ENCODE measurements at places on chromosomes 4 and X.
A peak's percentile ranks its signal among the peaks of the same experiment; 100 is the strongest.

DNA sequence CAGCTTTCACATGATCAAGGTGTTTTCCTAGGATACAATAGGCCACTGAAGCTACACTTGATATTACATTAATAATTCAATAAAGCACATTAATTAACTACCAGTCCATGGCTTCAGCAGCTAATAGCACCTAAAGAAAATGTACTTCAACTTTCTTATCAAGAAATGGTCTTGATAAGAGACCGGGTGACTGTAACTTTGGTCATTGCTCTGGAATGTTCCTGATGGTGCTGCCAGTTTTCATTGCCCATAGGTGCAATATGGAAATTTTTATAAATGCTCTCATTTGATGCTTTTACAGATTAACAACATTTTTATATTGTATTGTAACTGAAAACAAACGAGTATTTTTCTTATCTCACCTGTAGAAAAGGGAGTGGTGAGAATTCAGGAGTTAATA, 165.4 kb downstream of the SHROOM3 start:
- DNase-seq: no peak

DNA sequence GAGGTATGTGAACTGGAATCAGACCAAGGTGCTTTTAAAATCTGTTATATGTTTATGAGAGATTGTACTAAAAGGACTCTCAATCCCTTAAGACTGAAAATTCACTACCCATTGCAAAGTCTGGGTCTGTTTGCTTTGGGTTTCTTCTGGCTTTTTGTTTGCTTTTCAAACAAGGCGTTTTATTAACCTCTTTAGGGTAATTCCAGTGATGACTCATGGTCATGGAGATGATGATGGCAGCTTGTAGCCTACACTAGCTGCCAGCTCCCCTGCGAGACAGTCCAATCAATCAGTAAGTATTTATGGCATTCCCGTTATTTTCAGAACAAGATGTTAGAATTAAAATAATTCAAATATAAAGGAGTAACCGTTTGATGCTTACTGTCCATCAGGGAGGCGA, 643.8 kb upstream of the FTHL17 start:
- DNase-seq: no peak

DNA sequence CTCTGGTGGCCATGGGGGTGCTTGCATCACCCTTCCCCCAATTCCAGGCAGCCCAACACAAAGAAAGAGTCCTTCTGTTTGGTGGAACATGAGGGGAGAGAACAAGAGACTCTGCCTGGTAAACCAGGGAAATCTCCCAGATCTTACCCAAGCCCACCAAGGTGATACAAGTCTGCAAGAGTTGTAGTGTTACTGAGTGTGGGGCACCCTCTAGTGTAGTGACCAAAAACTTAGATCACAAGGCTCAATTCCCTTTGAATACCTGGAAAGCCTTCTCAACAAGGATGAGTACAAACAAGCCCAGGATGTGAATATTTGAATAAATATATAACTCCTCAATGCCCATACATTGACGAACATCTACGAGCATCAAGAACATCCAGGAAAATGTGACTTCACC, 64.7 kb downstream of the IL13RA2 start:
- no peak for DNase-seq

- no peak for DNase-seq
These were observed 114.6 kb downstream of the CPZ start for GRCh38 chr4:8707045-8707781.

- DNase-seq: no peak
These were observed 127.6 kb upstream of the HCCS start for GRCh38 chrX:10983526-10983925.

DNA sequence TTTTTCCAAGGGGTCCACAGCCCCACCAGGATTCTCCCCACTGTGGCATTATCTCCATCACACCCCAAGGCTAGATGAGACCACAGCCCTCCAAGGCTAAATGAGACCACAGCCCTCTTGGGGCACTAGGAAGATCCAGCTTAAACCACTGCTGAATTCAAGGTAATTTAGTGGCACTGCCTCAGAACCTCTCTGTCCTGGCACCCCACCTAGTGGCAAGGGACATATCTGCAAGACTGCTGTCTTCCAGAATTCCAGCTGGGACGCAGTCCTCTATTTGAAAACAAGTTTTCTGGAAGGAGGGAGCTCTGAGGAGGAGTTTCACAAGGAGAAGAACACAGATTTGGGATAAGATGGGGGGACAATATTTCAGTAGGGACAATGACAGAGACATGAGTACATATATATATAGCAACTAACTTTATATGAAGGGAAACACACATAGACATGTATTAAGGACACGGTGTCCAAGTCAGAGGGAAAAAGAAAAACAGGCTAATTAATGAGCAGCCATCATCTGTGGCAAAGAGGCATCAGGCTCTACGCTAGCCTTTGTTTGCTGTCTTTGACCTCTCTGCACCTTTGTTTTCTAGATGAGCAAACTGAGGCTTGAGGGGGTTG, 9.3 kb downstream of the CETN2 start:
- no peak for DNase-seq

DNA sequence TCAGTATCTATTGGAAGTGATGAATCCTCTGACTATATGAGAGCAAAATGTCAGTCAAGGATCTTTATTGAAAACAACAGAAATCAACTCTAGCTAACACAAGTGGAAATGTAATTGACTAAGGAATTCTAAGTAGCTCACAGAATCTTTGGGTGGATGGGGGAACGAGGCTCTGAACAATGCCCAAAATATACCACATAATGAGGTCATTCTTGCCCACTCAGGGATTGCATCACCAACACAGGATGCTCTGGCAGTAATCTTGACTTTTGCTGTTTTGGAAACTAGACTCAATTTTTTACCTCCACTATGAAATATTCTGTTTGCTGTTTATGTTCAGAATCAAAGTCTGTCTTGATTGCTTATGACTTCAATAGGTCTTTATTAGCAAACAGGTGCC, 127.4 kb upstream of the UNC5C start:
- no peak for DNase-seq

GRCh38 chrX:154030266-154030665, 10.6 kb upstream of the IRAK1 start:
- DNase-seq: no peak

- DNase-seq: no peak
These were observed 101.2 kb upstream of the MYOZ2 start for GRCh38 chr4:119034276-119035008.

- no peak for DNase-seq
These were observed 215.9 kb downstream of the DMD start for GRCh38 chrX:32995427-32995826.

GRCh38 chr4:40492691-40493090, 137.0 kb downstream of the RBM47 start:
- DNase-seq: no peak

DNA sequence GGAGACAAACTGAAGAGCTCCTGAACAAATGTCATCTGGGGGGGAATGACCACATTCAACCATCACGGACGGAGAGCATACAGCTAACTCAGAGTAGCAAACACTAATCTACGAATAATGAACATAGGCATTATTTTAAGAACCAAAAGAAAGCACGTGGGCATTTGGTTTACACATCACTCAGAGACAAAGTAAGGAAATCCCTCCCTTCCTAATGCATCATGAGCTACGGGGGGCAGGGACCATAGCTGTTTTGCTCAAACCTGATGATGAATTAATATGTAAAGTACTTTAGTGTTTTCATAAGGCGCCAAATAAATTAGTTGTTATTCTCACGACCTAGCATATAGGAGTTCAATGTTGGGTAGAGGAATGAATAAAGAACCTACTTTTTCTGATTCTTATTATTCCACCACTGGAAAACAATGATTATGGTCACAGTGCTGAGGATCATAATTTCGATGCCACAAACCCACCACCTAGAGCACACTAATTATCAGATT, 11.7 kb upstream of the TMEM156 start:
- DNase-seq: peak; percentile 21

- no peak for DNase-seq
These were observed 467.0 kb downstream of the PCDH18 start for GRCh38 chr4:137065311-137065710.

DNA sequence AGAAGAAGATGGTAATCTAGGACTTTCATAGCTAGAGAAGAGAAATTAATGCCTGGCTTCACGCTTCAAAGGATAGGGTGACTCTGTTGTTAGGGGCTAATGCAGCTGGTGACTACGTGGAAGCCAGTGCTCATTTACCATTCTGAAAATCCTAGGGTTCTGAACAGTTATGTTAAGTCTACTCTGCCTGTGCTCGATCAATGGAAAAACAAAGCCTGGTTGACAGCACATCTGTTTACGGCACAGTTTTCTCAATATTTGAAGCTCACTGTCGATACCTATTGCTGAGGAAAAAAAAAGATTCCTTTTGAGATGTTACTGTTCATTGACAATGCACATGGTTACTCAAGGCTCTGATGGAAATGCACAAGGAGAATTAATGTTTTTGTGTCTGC, 182.6 kb upstream of the NUDT6 start:
- no peak for DNase-seq

GRCh38 chrX:133213117-133213516, 5.0 kb downstream of the TFDP3 start:
- no peak for DNase-seq

DNA sequence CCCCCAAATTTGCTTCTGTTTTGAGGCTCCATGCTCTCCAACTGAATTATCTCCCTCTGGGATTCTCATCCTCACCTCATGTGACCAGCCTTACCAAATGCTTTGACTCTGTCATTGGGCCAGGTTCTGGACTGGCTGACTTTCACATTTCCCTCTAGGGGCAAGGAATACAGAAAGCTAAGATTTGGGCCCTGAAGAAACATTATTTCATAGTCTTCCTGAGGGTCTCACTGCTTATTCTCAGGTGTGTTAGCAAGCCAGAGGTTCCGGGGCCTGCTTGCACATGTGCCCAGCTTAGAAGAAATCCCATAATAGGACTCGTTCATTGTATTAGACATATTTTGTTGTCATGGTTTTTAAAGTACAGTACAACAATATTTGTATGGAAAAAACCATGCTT, 62.6 kb upstream of the TEX13D start:
- no peak for DNase-seq

- DNase-seq: no peak
These were observed 13.5 kb upstream of the NONO start for GRCh38 chrX:71269801-71270395.

DNA sequence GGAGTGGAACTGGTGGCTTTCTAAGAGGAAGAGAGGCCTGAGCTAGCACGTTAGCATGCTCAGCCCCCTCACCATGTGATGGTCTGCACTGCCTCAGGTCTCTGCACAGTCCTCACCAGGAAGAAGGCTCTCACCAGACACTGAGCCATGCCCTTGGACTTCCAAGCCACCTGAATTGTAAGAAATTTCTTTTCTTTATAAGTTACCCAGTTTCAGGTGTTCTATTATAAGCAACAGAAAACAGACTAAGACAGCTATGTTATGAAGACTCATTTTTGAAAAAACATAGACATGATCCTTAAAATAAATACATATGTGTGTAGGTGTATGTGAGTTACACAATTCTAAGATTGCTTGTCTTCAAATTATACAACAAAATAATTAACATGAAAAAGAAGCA, 74.7 kb downstream of the CEP44 start:
- DNase-seq: no peak

- no peak for DNase-seq
These were observed 393.6 kb downstream of the PDGFC start for GRCh38 chr4:156578005-156578404.

DNA sequence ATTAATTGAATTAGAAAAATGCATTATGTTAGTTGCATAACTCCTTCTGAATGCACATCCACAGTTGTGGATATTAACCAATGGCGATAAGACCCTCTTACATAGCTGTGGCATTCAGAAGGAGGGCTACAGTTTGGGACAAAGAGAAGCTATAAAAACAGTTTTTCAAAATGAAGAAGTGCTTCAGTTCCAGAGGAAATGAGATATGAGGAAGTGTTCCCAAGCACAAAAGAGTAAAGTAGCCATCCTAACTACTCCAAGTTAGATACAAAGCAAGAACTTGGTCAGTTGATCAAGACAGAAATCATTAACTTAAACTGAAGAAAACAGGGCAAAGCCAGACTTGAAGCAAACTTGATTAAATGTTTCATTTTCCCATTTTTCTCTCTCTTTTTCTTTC, 17.2 kb upstream of the ADGRL3 start:
- no peak for DNase-seq

- DNase-seq: no peak
These were observed 51.2 kb downstream of the INTS12 start for GRCh38 chr4:105657117-105657765.

GRCh38 chr4:111994392-111994791, 150.9 kb upstream of the FAM241A start:
- no peak for DNase-seq

GRCh38 chr4:142081025-142081424, 444.6 kb downstream of the IL15 start:
- no peak for DNase-seq

- peak; percentile 19 for DNase-seq
These were observed 39.5 kb downstream of the TMEM165 start for GRCh38 chr4:55435141-55435841.

DNA sequence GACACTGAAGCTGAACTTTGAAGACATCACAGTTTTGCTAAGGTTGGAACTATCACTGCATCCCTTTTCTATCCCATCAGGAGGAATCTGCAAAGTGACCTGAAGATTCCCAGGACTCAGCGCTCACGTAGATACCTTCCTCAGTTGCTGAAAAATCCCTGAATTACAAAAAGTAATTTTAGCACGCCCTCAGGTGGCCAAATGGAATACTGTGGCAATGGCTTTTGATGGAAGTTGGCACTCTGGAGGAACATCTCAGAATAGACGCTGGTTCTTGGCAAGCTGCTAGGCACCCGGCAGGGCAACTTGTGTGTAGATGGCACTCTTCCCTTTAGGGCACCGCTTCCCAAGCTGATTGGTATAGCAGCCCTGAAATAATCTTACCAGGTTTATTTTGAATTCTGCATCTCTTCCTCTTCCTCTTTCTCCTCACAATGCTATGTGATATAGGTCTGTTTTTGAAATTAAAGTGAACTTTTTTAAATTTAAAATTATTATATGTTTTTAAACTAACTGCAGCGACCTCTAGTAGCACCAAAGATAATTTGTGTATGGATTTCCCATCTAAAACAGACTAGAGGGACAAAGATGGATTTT, 16.3 kb upstream of the ESX1 start:
- DNase-seq: peak; percentile 12

DNA sequence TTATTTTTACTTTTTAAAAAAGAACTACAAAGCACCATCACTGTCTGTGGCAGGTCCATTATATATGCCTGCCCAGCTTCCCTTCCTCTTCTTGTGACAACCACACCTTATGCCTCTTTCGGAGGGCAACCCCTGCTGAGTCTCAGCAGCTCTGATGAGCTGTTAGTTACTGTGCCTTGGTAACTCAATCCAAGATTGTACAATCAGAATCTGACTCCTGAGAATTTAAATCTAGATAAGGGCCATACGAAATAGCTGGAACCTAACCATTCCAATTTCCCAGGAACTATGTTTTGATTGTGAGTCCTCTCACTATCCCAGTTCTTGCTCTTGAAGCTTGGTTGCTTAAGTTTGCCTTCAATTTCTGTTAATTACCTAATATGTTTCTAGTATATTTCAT, 61.9 kb downstream of the ADAMTS3 start:
- DNase-seq: no peak

DNA sequence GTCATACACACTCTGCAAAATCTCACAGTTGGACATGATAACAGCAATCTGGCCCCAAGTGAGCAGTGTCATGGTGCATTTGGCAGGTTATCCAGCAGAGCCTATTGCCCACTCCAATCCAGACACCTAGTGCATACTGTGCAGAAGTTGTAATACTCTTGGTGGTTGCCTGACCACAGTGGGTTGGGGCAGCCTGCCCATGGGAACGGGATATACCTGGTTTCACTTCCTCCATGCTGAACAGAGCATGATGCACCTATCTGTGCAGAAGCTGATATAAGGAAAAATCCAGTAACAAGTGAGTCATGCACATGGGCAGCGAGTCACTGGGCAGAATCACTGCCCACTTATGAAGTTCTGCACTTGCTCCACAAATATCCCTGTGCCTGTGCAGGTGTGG, 105.3 kb upstream of the IGSF1 start:
- no peak for DNase-seq
